ENCODE measurements at places on chromosomes 5 and 9.

- DNase-seq: no peak
Measured at GRCh38 chr5:139768807-139769465, 26.7 kb upstream of the PSD2 start.

GRCh38 chr5:114362197-114362976 is 517 bp downstream of the KCNN2 start:
- DNase-seq: no peak

GRCh38 chr5:151357097-151357496 is 9.7 kb upstream of the SLC36A2 start:
- no peak for DNase-seq

GRCh38 chr5:40367255-40367654 is 312.5 kb upstream of the PTGER4 start:
- no peak for DNase-seq

- DNase-seq: no peak
Measured at GRCh38 chr5:78566747-78567425, 81.7 kb downstream of the LHFPL2 start.

DNA sequence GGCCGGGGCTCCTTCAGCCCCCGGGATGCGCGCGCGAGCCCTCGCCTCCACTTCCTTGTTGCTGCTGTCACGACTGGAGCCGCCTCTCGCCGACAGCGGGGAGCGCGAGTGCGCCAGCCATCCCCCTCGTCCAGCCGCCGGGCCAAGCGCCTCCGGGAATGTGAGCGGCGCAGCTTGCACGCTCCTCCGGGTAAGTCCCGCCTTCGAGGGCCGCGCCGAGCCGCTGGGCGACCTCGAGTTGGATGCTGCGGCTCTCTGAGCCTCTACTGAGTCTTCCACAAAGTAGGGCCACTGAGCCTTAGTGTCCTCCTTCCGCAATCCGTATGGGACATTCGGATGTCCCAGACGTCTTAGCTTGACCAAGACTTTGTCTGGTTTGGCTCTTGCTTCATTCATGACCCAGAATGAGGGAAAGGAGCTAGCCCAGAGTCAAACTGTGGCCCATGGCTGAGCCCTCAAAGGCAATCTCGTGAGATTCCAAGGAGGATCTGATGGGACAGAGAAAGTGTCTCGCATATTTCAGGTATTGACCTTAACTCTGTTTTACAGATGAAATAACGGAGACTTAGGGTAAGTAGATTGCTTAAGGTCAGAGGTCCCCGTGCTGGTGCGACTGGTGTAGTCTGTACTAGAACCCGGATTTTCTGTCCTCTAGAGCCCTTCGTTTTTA is 586 bp downstream of the HMGXB3 start:
- DNase-seq: no peak

GRCh38 chr9:111979561-111979960 is 82.9 kb downstream of the UGCG start:
- no peak for DNase-seq

GRCh38 chr5:74233571-74233970 is 407.0 kb downstream of the ENC1 start:
- no peak for DNase-seq

GRCh38 chr9:111158363-111158762 is 120.1 kb upstream of the LPAR1 start:
- DNase-seq: no peak

GRCh38 chr5:168227973-168228615 is 63.4 kb upstream of the WWC1 start:
- DNase-seq: no peak

GRCh38 chr5:78823196-78823595 is 161.9 kb downstream of the ARSB start:
- DNase-seq: no peak

DNA sequence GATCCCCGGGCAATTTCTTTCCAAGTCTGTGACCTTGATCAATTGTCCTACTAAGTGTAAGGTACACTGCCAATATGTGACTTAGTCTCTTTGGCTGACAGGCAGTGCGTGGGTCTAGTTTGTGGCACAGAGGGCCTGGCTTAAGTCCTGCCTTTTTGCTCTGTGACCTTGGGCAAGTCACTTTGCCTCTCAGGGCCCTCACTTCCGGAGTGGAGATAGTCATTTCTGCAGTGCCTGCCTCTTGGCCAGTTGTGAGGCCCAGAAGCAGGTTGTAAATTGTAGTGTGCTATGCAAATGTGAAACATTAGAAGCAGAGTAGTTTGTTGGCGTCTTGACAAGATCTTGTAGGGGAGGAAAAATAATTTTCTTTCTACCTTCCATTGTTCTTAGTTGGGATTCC is 39.0 kb downstream of the KIF4B start:
- DNase-seq: no peak

DNA sequence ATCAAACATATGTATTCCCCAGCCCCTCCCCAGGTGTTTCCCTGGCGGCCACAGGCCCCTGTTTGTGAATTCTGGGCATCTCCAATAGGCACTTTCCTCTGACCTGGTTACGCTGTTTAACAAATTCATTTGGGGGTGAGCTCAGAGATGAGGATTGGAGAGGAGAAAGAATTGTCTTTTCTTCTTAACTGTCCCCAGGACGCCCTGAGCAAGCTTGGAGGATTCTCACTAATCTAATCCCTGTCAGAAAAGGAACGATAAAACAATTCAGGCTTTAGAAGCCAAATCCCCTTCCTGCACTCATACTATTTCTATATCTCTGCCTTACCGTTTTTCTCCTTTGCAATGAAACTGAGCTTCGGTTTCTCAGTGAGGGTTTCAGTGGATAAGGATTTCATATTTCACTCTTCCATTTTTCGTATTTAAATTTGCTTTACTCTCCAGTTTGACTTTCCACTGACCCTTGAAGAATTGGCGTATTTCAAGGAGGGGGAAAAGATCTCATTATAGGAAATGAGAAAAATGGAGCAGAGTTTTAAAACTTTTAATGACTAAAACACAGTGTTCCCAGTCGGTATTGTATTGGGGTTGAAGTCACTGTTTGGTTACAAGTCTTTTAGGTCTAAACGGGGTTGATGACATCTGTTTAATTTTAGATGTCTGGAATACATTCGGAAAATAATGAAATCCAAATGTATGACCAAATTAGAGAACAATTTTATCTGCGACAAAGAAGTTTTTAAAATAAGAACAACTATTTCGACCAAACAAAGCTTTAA is 180.1 kb downstream of the MACROH2A1 start:
- no peak for DNase-seq

DNA sequence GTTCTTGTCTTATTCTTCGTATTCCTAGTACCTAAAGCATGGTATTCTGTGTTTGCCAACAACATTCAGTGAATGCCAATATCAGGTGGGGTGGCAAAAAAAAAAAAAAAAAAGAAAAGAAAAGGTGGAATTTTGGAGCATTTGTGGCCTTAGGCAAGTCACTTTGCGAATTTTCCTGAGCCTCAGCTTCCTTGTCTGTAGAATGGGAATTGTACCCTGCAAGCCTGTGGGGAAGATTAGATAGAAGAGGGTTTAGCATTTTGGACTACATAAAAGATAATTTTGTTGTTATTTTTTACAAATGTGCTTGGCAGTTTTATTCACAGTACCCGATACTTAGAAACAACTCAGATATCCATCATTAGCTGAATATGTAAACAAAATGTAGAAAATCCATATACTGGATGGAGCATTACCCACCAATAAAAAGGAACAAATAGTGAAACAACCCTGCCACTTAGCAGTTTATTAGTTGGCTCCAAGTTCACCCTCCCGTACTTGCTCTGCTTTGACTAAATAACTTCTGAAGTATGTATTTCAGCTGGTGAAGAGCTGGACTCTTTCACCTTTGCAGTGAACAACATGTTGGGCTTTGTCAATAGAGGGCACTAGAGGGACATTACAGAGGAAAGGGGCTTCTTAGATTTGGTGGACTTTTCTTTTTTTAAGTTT is 13.6 kb downstream of the UBE2D2 start:
- no peak for DNase-seq

DNA sequence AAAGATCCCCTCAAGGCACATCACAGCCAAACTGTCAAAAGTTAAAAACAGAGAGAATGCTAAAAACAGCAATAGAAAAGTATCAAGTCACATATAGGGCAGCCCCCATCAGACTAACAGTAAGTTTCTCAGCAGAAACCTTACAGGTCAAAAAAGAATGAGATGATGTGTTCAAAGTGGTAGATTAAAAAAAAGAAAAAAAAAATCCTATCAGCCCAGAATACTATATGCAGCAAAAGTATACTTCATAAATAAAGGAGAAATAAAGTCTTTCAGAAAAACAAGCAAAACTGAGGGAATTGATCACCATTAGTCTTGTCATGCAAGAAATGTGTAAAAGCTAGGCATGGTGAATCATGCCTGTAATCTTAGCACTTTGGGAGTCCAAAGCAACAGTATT is 99.9 kb upstream of the RAD23B start:
- DNase-seq: no peak

DNA sequence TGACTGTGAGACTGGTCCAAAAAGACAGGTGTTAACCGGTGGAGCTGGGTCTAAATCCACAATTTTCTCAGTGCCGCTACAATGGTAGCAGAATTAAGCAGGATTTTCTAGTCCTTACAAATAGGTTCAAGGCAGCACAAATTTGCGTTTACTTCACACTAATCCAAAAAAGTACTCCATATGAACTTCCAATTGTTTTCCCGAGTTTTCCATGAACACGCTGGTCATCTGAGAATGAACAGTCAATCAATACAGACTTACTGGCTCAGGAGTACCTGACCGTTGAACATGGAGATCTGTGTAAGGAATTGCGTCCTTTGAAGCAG is 709 bp downstream of the SLC35D2 start:
- DNase-seq: no peak

- no peak for DNase-seq
Measured at GRCh38 chr9:94743035-94743954, 16.8 kb downstream of the AOPEP start.

- DNase-seq: no peak
Measured at GRCh38 chr5:113478691-113479090, 9.6 kb downstream of the MCC start.

DNA sequence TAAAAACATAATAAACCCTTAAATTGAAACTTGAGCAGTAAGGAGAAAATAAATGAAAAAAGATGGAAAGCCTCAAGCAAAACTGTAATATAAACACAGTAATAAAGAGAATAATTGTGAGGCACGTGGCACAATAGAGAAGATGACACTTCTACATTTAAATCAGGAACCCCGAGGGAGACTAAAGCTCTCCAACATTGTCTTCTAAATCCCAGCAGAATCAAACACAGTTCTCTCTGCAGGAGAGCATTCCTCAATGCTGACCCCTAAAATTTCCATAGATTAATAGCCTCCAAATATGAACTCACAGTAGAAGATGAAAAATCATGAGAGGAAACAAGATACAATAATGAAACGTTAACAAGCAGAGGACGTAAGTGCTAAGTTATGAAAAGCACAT is 721.2 kb upstream of the COX7C start:
- DNase-seq: no peak

DNA sequence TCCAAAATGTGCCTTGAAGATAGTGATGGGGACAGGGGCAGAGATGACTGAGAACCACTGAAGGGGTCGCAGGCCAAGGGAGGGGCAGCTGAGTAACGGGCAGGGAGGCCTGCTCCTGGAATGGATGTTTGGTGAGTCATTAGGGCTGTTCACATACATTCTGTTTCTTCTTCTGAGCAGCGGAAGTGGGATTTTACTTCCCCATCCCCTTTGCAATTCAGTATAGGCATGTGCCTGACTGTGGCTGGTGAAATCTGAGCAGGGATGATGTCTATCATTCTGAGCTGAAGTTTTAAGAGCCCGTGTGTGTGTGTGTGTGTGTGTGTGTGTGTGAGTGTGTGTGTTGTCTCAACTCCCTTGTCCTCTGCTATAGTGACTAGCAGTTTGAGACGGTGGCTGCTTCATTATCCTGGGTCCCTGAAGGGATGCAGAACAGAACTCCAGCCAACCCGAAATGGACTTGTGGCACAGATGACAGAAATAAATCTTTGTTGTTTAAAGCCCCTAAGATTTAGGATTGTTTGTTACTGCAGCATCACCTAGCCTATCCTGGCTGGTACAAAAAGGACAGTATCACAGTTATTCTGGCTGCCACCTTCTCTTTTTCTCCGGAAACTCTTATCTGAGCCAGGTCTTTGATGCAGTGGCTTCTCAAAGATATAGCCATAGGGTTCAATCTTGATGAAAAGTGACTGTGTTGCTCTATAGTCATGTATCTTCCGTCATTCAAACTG is 29.2 kb upstream of the TGFBI start:
- DNase-seq: no peak
